ENCODE measurements at places on chromosomes 1 and 21.

GRCh38 chr21:42248241-42248640, 29.3 kb downstream of the ABCG1 start:
- H3K27ac ChIP-seq = no peak overlapping the region
- no peak for DNase-seq
- no peak overlapping the region for H3K4me3 ChIP-seq
- no peaks in the 10 kb centered on the region for H3K27me3 ChIP-seq

DNA sequence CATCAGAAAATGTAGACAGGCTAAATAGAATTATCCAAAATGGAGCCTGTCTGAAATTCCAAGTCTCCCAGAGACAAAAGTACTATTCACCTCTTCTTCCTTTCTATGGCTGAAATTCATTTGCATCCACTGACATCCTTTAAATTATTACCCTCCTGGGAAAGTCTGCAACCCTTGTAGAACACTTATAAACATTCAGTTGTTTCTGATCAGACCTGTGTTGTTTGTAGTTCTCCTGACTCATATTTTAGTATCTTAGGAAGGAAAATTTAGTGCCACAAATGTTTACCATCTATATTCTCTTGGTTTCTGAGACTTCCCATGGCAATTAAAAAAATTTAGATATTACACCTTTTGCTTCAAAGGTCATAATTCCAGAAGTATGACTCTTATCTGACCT, 69.6 kb upstream of the C1orf105 start:
- H3K4me1 ChIP-seq = peaks cover 38% of the 10 kb centered on the region
- H3K27me3 ChIP-seq = no peaks in the 10 kb centered on the region
- no peak overlapping the region for H3K4me3 ChIP-seq
- no peak overlapping the region for H3K27ac ChIP-seq
- no peak for DNase-seq

GRCh38 chr1:65334081-65334480, 24.7 kb downstream of the DNAJC6 start:
- H3K4me1 ChIP-seq = no peaks in the 10 kb centered on the region
- H3K4me3 ChIP-seq = no peak overlapping the region

GRCh38 chr1:155083052-155083541, 4.5 kb downstream of the EFNA3 start:
- H3K4me1 ChIP-seq = peaks cover 49% of the 10 kb centered on the region
- H3K36me3 ChIP-seq = no peaks in the 10 kb centered on the region
- H3K4me3 ChIP-seq = no peak overlapping the region

- H3K4me1 ChIP-seq = peaks cover 4% of the 10 kb centered on the region
- DNase-seq = no peak
Measured at GRCh38 chr1:231279081-231279480, 38.1 kb downstream of the GNPAT start.

DNA sequence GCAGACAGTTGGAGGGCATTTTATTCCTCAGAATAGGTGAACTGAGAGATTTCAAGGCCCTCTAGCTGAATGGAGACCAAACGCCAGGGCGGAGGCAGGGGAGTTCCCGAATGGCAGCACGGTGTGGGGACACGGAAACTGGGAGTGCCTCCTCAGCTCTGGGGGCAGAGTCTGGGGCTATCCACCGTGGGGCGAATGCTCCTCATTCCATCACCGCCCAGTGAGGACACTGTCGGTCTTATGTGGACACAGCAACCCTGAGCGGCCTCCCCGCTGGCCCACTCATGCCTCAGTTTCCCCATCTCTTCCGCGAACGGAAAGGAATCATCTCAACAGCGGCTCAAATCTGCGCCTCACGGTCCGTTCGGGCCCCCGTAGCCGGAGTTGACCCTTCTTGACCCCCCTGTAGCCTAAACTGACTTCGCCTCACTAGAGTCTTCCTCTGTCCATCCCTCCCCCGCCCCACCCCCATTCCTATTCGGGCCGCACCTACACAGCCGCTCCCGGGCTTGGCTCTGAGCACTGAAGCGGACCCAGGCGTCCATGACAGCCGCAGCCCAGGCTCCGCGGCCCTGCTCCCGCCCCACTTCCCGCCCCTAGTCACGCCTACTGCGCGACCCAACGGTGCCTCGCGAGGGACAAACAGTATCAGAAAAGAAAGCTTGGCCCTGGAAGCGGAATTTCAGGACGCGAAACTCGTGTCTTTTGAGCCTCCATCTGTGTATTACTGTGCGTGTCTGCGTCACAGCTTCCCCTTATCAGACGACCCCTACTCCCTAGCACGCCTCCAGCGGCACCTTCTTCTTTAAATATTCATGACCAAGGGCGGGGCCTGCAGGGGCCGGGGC, at the start of gene PEX11B:
TSS of gene PEX11B (minus strand) at position 574 of the 848 bp plus-strand sequence. CDS start at position 545, 29 bp downstream.
- H3K27me3 ChIP-seq = no peaks in the 10 kb centered on the region
- DNase-seq = peak; percentile 91
- peak within 1 kb of the TSS; percentile 96 for H3K4me3 ChIP-seq
- H3K4me1 ChIP-seq = peaks cover 42% of the 10 kb centered on the region
- peak within 1 kb of the TSS; percentile 96 for H3K27ac ChIP-seq
- peaks cover 34% of the 10 kb centered on the region for H3K36me3 ChIP-seq

DNA sequence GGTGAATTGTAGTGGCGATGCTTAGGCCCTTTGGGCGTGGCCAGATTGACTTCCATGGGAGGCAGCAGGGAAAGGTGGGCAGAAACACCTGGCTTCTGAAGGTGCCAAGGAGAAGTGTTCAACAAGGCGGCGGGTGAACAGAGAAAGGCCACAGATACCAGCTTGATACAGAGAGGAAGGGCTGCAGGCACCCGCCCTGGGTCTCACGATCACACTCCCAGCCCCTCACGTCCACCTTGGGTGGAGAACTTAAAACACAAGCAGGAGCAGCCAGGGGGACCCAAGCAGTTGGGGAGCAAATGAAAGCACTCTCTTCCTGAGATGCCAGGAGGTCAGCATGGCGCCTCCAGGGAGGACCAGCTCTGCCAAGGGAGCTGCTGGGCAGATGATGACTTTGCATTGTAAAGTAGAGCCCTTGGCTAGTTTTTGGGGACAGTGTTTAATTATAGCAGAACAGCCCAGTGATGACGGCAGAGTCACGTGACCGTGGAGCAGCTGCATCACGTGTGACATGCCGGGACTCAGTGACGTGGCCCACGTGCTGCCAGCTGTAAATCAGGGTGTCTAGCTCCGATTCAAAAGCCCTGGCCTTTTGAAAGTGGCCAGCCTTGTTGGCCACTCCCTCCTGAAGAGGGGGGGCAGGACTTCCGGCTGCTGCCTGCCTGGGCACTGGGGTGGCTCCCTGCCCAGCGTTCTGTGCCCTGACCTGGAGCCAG, 19.0 kb downstream of the SLC37A1 start:
- peaks cover 14% of the 10 kb centered on the region for H3K36me3 ChIP-seq
- no peak overlapping the region for H3K27ac ChIP-seq
- no peaks in the 10 kb centered on the region for H3K27me3 ChIP-seq
- no peak for DNase-seq

DNA sequence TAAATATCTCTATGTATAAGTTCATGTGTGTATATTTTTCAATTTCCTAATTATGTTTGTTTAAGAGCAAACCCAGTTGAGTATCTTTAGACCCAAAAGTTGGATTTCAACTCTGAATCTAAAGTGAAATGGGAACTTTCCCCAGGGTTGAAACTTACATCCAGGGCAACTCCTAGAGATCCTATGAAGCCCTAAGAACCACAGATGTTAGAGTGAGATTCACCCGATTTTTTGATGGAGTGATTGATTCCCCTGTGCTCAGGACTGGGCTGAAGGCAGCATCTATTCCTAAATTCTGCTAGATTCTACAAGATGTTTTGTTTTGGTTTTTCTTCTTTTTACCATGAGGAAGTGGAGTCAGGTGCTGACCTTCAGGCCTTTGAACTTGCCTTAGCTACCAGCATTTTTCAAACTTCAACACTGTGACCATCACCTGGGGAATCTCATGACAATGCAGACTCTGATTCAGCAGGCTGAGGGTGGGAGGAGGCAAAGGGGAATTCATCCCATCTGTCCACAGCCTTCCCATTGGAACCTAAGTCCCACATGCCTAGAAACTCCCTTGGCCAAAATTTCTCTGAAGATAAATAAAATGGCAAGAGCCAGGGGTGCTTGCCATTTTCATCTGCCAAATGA, 145.5 kb downstream of the ETS2 start:
- no peaks in the 10 kb centered on the region for H3K36me3 ChIP-seq
- no peak overlapping the region for H3K4me3 ChIP-seq
- no peak overlapping the region for H3K27ac ChIP-seq
- DNase-seq = no peak
- peaks cover 1% of the 10 kb centered on the region for H3K27me3 ChIP-seq
- no peaks in the 10 kb centered on the region for H3K4me1 ChIP-seq
